ENCODE measurements at places on chromosomes 11 and 22. TPM values are rescaled to one million over a fixed set of nuclear protein-coding genes. Genes with fewer than 3 reads are reported as not detected.

- H3K4me1 ChIP-seq, result no peaks in the 10 kb centered on the region
- no peak overlapping the region for H3K27ac ChIP-seq
- DNase-seq, result no peak
- no peak overlapping the region for H3K4me3 ChIP-seq
- H3K36me3 ChIP-seq, result no peaks in the 10 kb centered on the region
- H3K27me3 ChIP-seq, result no peaks in the 10 kb centered on the region
Measured at GRCh38 chr11:15826826-15827225, 529.5 kb downstream of the SOX6 start.

GRCh38 chr11:57406337-57406904, 16.0 kb upstream of the PRG2 start:
- no peak overlapping the region for H3K4me3 ChIP-seq
- no peak for DNase-seq
- peaks cover 9% of the 10 kb centered on the region for H3K36me3 ChIP-seq
- H3K27ac ChIP-seq, result no peak overlapping the region

GRCh38 chr11:23789938-23790371, 706.9 kb upstream of the LUZP2 start:
- no peaks in the 10 kb centered on the region for H3K27me3 ChIP-seq
- H3K36me3 ChIP-seq, result no peaks in the 10 kb centered on the region
- DNase-seq, result no peak
- H3K27ac ChIP-seq, result no peak overlapping the region
- H3K4me3 ChIP-seq, result no peak overlapping the region

GRCh38 chr11:18361154-18361553, 33.2 kb upstream of the LDHA start:
- no peak for DNase-seq
- no peaks in the 10 kb centered on the region for H3K36me3 ChIP-seq
- H3K27ac ChIP-seq, result no peak overlapping the region

The ARSA gene
- total RNA-seq, result 71.7 TPM

The PANX2 gene
- 0.16 TPM for total RNA-seq

The KCNK7 gene
- total RNA-seq, result 2.3 TPM

The MYBPC3 gene
- not detected for total RNA-seq

DNA sequence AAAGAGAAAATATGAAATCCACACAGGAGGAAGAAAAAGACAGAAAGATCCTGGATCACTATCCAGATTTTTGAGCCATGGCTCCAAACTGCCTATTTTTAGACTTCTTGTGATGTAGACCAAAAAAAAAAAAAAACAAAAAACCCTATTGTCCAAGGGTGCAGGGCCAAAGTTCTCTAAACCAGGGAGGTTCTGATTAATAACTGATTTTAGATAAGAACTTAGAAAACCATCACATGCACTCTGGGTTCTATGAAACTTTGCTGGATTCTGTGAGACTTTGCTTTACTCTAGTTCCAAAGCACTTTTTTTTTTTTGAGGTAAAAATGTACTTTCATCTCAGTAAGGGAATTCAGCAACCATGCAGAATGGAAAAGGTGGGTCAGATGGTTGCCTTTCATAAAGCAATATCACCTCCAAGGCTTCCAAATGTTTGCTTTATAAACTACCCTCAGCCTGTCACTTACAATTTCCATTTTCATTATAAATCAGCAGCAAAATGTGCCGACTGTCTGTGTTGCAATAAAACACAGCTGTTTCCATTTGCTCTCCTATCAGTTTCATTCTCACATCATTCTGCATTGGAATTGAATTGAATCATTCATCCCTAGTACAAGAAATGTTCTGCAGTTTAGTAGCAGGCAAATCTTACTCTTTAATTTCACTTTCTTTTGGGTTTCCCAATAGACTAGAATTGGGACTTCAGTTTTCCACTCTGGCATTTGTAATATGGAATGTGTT, 1584.3 kb upstream of the RAG2 start:
- DNase-seq, result no peak
- H3K4me1 ChIP-seq, result no peaks in the 10 kb centered on the region
- H3K27me3 ChIP-seq, result no peaks in the 10 kb centered on the region
- H3K36me3 ChIP-seq, result no peaks in the 10 kb centered on the region

DNA sequence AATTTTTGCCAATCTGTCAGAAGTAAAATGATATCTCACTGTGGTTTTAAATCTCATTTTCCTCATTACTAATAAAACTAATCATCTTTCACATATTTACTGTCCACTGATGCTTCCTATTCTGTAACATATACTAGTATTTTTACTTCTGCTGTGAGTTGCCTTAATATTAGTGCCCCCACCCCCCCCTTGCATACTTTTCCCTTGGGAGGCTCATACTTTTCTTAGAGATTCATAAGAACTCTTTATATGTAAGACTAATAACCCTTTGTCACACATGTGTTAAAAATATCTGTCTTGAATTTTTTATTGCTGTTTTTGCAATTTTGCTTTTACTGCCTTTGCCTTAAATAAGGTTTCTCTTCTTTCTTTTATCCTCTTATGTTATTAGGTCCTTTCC, 87.2 kb downstream of the PHF21A start:
- H3K27ac ChIP-seq, result no peak overlapping the region
- no peaks in the 10 kb centered on the region for H3K27me3 ChIP-seq
- H3K4me1 ChIP-seq, result no peaks in the 10 kb centered on the region
- H3K4me3 ChIP-seq, result no peak overlapping the region
- DNase-seq, result no peak
- H3K36me3 ChIP-seq, result no peaks in the 10 kb centered on the region

- no peak overlapping the region for H3K4me3 ChIP-seq
- no peaks in the 10 kb centered on the region for H3K36me3 ChIP-seq
- H3K27ac ChIP-seq, result no peak overlapping the region
- H3K4me1 ChIP-seq, result no peaks in the 10 kb centered on the region
- peaks cover 39% of the 10 kb centered on the region for H3K27me3 ChIP-seq
Measured at GRCh38 chr22:48568736-48569330, 1258.8 kb downstream of the BRD1 start.

DNA sequence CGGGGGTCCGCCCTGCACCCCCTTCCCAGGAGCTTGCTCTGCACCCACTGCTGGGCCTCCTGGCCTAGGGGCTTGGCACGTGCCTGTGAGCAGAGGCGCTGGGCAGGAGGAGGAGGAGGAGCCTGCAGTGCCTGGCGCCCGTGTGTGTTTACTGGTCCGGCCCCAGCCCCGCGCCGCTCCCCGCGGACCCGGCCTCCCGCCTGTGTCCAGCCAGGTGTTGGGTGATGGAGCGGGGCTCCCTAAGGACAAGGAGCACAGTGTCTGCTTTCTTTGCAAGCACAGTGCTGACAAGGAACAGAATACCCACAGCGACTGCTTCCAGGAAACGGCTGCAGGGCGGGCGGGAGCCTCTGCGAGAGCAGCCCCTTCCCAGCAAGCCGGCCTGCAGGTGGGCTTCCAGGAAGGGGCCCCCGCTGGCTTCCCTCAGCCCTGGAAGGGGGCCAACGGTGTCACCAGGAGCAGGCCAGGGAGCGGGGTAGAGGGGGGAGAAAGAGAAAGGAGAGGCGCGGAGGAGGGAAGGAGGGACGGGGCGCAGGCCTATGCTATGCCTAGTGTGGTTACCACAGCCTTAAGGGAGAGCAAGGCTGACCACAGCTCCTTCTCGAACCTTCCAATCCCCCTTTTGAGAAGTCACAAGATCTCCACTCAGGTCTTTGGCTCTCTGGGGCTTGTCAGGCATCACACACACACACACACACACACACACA, 6.6 kb downstream of the H19 start:
- no peaks in the 10 kb centered on the region for H3K36me3 ChIP-seq
- no peaks in the 10 kb centered on the region for H3K27me3 ChIP-seq
- no peak overlapping the region for H3K27ac ChIP-seq
- DNase-seq, result no peak
- no peaks in the 10 kb centered on the region for H3K4me1 ChIP-seq

The POLA2 gene
- 21.4 TPM for total RNA-seq

- H3K4me1 ChIP-seq, result no peaks in the 10 kb centered on the region
- peaks cover 90% of the 10 kb centered on the region for H3K36me3 ChIP-seq
- DNase-seq, result no peak
- no peak overlapping the region for H3K4me3 ChIP-seq
- no peaks in the 10 kb centered on the region for H3K27me3 ChIP-seq
Measured at GRCh38 chr11:130879836-130880235, 36.4 kb downstream of the SNX19 start.

GRCh38 chr11:122715548-122716440, 60.3 kb downstream of the UBASH3B start:
- H3K4me1 ChIP-seq, result peaks cover 36% of the 10 kb centered on the region
- no peak overlapping the region for H3K27ac ChIP-seq

DNA sequence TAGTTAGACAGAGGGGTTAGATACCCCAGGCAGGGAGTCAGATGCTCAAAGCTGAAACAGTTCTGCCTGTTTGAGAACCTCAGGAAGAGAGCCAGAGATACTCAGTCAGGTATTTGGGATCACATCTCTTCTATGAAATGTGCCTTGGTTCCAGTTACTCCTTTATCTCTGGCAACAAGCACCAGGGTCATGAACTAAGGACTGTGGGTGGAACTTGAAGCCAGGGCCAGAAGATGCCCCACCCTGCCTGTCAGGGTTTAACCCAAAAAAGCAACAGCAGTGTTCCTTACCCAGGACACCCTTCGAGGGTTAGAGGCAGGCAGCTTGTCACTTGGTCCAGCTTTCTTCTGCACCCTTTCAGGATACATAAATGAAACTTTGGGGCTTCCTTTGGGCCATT, 15.0 kb upstream of the WT1 start:
- DNase-seq, result no peak
- H3K4me3 ChIP-seq, result no peak overlapping the region
- no peaks in the 10 kb centered on the region for H3K4me1 ChIP-seq
- H3K27ac ChIP-seq, result no peak overlapping the region
- H3K36me3 ChIP-seq, result no peaks in the 10 kb centered on the region

The OR5T1 gene
- not detected for total RNA-seq

GRCh38 chr11:59200423-59200746, 12.3 kb downstream of the MPEG1 start:
- no peak overlapping the region for H3K4me3 ChIP-seq

DNA sequence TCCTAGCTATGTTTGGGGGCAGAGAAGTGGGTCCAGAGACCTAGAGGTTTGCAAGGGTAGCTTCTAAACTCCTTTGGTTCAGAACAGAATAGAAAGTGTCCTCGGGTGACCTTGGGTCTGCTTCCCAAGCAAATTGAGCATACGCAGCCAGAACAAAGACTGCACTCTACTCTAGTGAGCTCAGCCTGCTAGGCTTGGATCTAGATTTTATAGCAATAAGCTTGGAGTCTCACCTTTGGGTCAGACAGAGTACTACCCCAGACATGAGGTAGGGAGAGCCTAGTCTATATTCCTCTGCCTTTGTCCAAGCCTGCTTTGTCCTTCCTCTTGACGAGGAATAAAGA, 52.6 kb upstream of the ELF5 start:
- no peak overlapping the region for H3K27ac ChIP-seq
- H3K36me3 ChIP-seq, result no peaks in the 10 kb centered on the region
- no peak for DNase-seq
- H3K4me3 ChIP-seq, result no peak overlapping the region

The MIAT gene
- 208 TPM for total RNA-seq

DNA sequence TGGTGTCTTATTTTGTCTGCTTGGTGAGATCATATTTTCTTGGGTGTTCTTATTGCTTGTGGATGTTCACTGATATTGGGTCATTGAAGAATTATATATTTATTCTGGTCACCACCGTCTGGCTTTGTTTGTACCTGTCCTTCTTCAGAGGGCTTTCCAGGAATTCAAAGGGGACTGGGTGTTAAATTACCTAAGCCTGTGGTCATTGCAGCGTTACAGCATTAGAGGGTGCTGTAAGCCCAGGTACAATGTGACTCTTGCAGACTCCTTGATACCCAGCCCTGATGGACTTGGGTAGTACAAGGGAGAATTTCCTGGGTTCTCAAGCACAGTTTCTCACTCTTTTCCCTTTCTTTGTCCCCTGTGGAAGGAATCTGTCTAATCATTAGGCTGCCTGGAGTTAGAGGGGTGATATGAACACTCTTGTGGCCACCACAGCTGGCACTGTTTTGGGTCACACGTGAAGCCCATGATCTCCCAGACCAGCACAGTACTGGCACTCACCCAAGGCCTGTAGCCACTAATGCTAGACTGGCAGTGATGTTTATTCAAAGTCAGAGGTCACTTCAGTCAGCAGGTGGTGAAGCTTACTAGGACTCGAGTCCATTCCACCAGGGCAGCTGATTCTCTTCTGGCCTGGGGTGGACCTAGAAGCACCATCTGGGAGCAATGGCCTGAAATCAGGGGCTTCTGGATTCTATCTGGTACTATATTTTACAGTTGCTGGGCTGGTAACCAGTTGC, 56.1 kb upstream of the NARS2 start:
- no peak overlapping the region for H3K4me3 ChIP-seq
- no peaks in the 10 kb centered on the region for H3K4me1 ChIP-seq
- H3K27me3 ChIP-seq, result peaks cover 23% of the 10 kb centered on the region

DNA sequence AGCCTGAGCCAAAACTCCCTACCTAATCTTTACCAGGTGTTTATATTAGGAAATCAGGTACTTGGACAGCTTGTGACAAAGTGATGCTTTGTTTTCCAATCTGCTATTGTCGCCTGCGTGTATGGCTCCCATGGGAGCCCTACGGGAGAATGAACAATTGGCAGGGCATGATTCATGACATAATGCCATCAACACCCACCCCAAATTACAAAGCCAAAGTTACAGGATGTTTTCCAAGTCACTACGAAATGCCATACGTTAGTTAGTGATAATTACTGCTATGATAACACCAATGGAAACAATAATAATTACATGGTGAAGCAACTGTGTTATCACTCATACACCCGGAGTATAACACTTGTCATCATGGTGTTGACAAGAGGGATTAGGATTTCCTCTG, 226.4 kb downstream of the FAM181B start:
- H3K36me3 ChIP-seq, result no peaks in the 10 kb centered on the region
- no peaks in the 10 kb centered on the region for H3K4me1 ChIP-seq
- H3K27ac ChIP-seq, result no peak overlapping the region

DNA sequence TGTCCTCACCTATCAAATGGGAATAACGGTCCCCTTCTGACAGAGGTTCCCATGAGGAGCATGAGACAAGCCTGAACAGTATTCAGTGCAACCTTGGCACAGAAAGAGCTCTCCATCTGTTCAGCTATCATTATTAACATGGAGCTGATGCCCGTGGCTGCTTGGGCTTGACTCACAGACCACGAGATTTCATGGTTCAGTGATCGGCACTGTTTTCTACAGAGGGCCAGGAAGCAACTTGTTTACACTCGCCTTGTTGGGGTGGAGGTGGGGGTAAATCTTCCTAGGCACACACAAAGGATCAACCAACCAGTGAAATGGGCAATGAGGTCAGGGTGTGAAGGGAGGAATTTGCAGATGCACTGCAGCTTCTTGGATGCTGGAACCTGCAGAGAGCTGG, 88.2 kb downstream of the CWC15 start:
- no peak for DNase-seq
- no peaks in the 10 kb centered on the region for H3K36me3 ChIP-seq
- no peak overlapping the region for H3K4me3 ChIP-seq
- no peaks in the 10 kb centered on the region for H3K4me1 ChIP-seq

GRCh38 chr11:17154409-17155159, 53.2 kb downstream of the PIK3C2A start:
- no peak overlapping the region for H3K27ac ChIP-seq
- no peaks in the 10 kb centered on the region for H3K27me3 ChIP-seq
- DNase-seq, result no peak

All from T-cell (primary cell).